ENCODE measurements at places on chromosomes 3 and 15. TPM values are rescaled to one million over a fixed set of nuclear protein-coding genes. Genes with fewer than 3 reads are reported as not detected.

- no peak overlapping the region for H3K27ac ChIP-seq
- H3K36me3 ChIP-seq, result no peaks in the 10 kb centered on the region
- no peaks in the 10 kb centered on the region for H3K27me3 ChIP-seq
- no peak for DNase-seq
- H3K4me1 ChIP-seq, result no peaks in the 10 kb centered on the region
Measured at GRCh38 chr3:163552659-163552966, 1525.7 kb downstream of the SI start.

DNA sequence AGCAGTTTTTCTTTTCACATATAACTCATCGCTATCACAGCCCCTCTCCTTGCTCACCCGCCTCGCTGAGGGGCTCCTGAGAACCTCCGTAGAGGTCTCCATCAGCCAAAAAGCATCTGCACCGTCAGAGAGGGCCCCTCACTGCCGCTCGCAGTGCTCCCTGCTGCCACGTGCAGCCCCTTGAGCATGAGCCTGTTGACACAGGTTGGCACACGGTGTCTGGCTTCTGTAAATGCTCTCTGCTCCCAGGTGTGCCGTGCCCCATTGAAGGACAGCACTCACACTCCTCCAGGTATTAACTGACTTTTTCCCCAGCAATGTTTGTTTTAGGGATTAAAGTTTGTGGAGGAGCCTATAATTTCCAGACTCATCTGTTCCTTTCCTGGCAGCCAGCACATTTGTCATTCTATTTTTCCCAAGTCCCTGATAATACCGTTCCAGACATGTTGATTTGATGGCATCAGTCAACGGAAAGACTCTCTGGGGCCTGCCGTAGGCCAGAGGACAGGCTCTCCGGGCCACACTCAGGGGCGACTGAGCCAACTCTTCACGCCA is 2.1 kb upstream of the FURIN start:
- DNase-seq, result no peak
- no peak overlapping the region for H3K27ac ChIP-seq
- H3K36me3 ChIP-seq, result no peaks in the 10 kb centered on the region
- H3K27me3 ChIP-seq, result no peaks in the 10 kb centered on the region

DNA sequence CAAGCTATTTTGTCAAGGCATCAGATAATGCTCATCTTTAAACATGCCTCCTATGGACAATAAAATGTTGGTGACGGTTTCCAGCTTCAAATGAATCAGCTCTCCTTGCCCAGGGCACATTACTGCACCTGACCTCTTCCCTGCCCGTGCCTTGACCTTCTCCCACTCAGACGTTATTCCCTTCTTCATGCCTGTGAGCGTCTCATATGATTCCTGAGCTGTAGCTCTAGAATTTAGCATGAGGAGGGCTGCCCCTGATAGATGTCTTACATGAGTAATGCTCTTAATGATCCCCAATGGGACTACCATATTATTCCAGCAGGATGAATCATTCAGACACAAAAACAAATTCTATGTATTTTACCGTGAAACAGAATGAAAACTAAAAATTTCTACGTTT is 762.7 kb downstream of the ROBO1 start:
- no peak overlapping the region for H3K27ac ChIP-seq
- peaks cover 8% of the 10 kb centered on the region for H3K36me3 ChIP-seq
- DNase-seq, result no peak

- no peaks in the 10 kb centered on the region for H3K36me3 ChIP-seq
- no peak overlapping the region for H3K4me3 ChIP-seq
- no peak overlapping the region for H3K27ac ChIP-seq
- H3K4me1 ChIP-seq, result no peaks in the 10 kb centered on the region
- DNase-seq, result no peak
Measured at GRCh38 chr3:122619040-122619439, 41.6 kb downstream of the PARP15 start.

GRCh38 chr15:70602834-70603560 is 160.4 kb downstream of the UACA start:
- no peak overlapping the region for H3K4me3 ChIP-seq
- H3K27me3 ChIP-seq, result no peaks in the 10 kb centered on the region
- DNase-seq, result no peak
- H3K36me3 ChIP-seq, result no peaks in the 10 kb centered on the region
- no peak overlapping the region for H3K27ac ChIP-seq
- peaks cover 33% of the 10 kb centered on the region for H3K4me1 ChIP-seq

DNA sequence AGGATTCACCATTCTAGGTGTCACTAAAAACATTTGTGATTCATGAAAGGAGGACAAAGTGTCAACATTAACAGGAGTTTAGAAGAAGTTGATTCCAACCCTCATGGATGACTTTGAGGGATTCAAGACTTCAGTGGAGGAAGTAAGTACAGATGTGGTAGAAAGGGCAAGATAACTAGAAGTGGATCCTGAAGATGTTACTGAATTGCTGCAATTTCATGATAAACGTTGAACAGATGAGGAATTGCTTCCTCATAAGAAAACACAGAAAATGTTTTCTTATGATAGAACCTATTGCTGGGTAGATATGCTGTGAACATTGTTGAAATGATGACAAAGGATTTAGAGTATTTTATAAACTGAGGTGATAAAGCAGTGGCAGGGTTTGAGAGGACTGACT is 23.5 kb upstream of the ATP2C1 start:
- H3K4me3 ChIP-seq, result no peak overlapping the region
- no peaks in the 10 kb centered on the region for H3K4me1 ChIP-seq
- H3K36me3 ChIP-seq, result no peaks in the 10 kb centered on the region
- H3K27ac ChIP-seq, result no peak overlapping the region

DNA sequence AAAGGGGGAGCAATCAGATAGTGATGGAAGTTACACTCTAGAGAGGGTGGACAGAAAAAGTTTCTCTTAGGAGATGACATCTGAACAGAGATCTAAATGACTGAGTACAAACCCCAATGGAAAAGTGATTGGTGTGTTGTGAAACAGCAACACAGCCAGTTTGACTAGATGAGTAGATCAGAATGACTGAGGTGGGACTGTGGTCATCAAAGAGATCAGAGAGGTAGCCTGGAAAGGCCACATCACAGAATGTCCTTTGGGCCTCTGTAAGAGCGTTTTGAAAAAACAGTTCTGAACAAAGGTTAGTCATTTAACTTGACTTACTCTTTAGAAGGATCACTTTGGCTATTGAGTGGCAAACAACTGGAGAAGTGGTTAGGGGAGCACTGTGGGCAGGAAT is 10.6 kb downstream of the LRRC58 start:
- DNase-seq, result no peak
- H3K4me3 ChIP-seq, result no peak overlapping the region
- H3K4me1 ChIP-seq, result peaks cover 3% of the 10 kb centered on the region
- peaks cover 47% of the 10 kb centered on the region for H3K36me3 ChIP-seq

DNA sequence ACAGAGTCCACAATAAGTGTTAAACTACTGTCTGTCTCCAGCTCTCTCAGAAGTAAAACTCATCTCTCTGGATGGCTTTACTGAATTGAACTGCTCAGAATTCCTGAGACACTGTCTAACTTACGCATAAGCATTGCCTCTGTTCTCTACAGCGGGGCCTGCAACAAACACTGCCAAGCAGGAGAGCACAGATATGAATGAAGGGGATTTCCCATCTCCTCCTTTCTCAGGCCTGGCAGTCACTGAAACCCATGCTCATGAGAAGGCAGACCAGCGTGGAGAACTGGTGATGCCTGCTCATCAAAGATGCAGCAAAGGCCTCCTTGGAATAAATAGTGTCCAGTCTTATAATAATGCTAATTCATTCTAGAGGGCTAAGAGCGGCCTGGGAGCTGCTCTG is 10.3 kb downstream of the RASGRP1 start:
- H3K4me3 ChIP-seq, result no peak overlapping the region
- H3K27ac ChIP-seq, result no peak overlapping the region
- H3K4me1 ChIP-seq, result peaks cover 21% of the 10 kb centered on the region
- DNase-seq, result no peak
- no peaks in the 10 kb centered on the region for H3K27me3 ChIP-seq

GRCh38 chr3:140238646-140239314 is 303.8 kb downstream of the CLSTN2 start:
- no peak for DNase-seq
- H3K27ac ChIP-seq, result no peak overlapping the region
- no peaks in the 10 kb centered on the region for H3K4me1 ChIP-seq
- H3K4me3 ChIP-seq, result no peak overlapping the region
- no peaks in the 10 kb centered on the region for H3K27me3 ChIP-seq
- H3K36me3 ChIP-seq, result no peaks in the 10 kb centered on the region

GHSR gene
- not detected for total RNA-seq

GLDN gene
- 0.52 TPM for total RNA-seq

STRA6 gene
- total RNA-seq, result 158 TPM

KIF7 gene
- 15.5 TPM for total RNA-seq
